Putamen (tissue), 1 donor: ENCODE measurements at places on chromosomes 13 and 19.

DNA sequence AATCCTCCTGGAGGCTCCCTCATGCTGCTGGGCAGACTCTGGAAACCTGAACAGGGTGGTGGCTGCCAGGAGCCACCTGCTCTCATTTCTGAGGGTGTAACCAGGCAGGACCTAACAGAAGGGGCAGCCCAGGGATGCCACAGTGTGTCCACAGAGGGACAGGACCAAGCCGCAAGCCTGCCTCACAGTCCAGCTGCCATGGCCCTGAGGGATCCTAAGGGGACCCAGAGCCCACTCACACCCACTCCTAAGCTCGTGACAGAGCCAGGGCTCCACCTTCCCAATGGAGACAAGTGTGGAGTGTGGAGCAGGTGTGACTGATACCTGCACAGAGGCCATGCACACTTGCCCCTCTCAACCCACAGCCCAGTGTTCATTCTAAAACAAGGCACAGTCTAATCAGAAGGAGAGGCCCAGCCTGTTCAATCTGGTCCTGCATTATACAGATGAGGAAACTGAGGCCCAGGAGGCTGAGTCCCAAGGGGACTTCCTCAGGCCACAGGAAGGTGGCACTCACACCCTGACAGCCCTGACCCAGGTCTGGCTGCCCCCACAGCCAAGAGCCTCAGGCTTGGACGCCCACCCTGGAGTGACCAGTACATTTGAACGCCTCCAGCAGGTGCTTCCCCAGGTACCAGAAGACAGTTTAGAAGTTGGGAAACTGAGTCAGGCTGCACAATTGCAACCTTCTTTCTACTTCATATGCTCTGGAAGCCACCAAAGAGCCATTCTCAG is 220.1 kb downstream of the TUBA3C start:
- no peak for DNase-seq

DNA sequence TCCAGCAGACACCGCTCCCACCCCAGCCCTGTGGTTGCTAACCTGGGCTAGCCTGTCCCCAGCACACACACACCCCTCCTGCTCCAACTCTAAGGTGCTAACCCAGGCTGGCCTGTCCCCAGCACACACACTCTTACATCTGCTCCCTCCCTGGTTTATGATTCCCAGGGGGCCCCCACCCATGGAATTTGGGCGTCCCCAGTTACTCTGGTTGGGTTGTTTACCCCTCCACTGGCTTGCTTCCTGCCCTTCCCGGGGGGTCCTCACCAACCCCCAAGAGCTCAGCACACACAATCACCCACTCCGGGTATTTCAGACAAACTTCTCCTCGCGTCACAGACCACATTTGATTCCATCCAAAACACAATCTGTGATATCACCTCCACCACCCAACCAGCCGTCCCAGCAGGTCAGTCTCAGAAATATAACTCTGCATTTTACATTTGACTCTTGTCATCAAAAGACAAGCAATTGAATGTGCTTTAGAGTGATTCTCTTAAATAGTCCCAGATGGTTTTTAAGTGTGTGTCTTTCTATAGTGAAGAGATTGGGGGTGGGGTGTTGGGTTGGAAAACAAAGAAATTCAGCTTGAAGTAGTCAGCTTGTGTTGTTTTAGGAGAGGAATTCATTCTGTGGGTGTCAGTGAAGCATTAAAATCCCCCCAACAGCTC is 20.1 kb downstream of the COL4A2 start:
- DNase-seq = no peak

DNA sequence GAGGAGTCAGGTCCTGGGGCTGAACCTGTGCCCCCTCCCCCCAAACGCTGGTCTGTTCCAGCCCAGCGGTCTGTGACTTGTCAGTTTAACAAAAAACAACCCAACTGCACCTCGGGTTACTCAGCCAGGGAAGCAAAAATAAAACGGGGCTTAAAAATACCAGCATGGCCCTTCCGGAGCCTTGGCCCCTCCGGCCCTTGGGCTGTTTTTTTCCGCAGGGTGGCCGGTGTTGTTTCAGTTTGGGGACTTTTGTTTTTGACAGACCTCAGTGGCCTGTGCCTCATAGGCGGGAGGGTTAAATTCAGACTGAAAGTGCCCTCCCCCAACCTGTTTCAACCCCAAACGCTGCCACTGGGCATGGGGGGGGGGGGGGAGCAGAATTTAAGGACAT is 4.0 kb downstream of the TCF3 start:
- DNase-seq = no peak

DNA sequence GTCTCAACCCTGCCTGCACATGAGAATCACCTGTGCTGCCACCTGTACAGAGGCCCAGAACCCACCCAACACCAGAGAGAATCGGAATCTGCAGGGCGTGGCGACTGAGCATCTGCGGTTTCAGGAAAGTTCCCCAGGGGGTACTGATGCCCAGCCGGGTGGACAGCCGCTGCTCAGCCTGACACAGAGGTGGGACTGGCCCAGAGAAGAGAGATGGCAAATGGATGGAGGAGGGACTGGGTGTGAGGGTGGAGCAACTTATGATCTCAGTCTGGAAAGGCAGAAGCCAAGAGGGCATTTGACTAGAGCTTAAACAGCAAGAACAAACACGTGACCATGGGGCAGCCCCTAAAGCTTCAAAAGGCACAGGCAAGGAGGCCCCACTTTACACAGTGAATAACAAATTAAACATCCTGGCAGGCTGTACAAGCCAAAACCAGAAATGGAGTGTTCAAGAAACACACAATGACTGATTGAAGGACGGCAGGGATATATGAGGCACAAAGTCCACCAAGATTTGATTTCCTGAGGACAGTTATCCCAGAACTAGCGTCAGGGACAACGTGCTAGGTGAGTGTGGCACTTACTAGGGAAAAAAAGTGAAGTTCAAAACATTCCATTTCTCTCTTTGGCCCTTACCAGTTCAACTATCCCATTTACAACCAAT is 3.1 kb downstream of the RANBP3 start:
- no peak for DNase-seq

GRCh38 chr19:57026476-57026875 is 93.3 kb upstream of the USP29 start:
- DNase-seq = no peak

- DNase-seq = no peak
Observed at GRCh38 chr13:106349080-106349931, 186.2 kb downstream of the EFNB2 start.

GRCh38 chr19:55606817-55607216 is 1.4 kb downstream of the ZNF865 start:
- no peak for DNase-seq

DNA sequence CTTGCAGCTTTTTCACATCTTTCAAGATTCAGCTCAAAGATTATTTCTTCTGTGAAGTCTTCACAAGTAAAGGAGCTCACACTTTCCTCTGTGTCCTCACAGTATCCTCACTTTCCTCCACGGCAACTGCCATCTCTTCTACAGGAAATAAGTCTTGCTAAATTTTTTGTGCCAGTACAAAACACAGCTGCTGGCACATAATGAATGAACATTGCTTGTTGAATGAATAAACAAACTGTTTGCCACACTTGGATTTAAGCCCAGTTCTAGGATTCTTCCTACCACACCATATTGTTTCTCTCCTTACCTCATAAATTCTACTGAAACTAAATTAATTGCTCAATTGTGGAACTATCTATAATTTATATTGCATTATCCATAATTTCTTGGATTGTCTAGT is 59.5 kb downstream of the RAP2A start:
- DNase-seq = no peak

GRCh38 chr13:109154546-109154945 is 525.1 kb downstream of the MYO16 start:
- no peak for DNase-seq

- no peak for DNase-seq
Observed at GRCh38 chr19:8686549-8686948, 12.0 kb downstream of the ACTL9 start.

GRCh38 chr19:52648336-52649016 is 10.3 kb upstream of the ZNF83 start:
- no peak for DNase-seq

- DNase-seq = no peak
Observed at GRCh38 chr19:41928754-41929535, 696 bp upstream of the ERFL start.
